ENCODE measurements at places on chromosomes 4 and X. TPM values are rescaled to one million over a fixed set of nuclear protein-coding genes. Genes with fewer than 3 reads are reported as not detected.
A peak's percentile ranks its signal among the peaks of the same experiment; 100 is the strongest.

Gene ASB11
- total RNA-seq, result not detected

Gene DNAAF6
- total RNA-seq, result not detected

DNA sequence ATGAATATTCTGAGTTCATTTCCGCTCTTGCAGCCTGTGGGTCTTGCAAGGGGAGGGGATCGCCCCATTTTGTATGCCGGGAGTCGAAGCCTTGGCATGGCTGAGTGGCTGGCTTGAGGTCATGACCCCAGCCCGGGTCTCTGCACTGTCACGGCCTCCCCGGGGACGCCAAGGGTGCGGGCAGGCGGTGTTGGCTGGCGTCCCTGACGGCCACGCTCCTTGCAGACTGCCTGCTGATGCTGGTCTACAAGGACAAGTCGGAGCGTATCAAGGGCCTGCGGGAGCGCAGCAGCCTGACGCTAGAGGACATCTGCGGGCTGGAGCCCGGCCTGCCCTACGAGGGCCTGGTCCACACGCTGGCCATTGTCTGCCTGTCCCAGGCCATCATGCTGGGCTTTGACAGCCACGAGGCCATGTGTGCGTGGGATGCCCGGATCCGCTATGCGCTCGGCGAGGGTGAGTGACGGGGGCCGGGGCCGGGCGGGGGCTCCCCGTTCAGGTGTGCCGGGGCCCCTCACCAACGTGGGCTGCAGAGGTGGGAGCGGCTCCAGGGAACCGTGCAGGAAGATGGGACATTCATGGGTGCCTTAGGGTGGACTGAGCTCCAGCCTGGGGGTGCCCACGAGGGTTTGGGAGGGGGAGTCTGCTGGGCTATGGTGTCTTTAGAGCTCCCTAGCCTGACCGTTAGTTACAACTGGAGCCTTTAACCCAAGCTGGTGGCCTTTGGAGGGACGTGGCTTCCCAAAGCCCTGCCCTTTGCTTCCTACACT, 10.3 kb downstream of the DOK7 start:
- DNase-seq, result no peak

GRCh38 chrX:46180258-46180687, 364.9 kb downstream of the ZNF674 start:
- peak; percentile 98 for DNase-seq

DNA sequence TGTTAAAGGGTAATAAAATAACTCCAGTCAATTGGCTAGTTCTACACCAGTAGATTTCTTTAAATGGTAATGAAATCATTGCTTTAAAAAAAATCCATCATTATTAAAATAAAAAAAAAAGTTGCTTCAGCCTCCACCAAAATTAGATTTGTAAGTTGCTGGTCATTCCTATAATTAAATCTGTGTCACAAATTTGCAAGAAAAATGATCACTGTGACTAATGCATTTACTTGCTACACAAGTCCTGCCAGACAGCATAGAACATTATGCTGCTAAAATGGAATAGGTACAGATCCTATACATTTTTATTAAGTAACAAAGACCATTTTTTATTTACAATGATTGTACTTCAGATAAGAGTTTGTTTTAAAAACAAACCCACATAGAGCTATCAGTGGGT, 85.8 kb downstream of the SLC10A7 start:
- DNase-seq, result no peak

GRCh38 chrX:40088803-40089540, 8.8 kb downstream of the BCOR start:
- no peak for DNase-seq

DNA sequence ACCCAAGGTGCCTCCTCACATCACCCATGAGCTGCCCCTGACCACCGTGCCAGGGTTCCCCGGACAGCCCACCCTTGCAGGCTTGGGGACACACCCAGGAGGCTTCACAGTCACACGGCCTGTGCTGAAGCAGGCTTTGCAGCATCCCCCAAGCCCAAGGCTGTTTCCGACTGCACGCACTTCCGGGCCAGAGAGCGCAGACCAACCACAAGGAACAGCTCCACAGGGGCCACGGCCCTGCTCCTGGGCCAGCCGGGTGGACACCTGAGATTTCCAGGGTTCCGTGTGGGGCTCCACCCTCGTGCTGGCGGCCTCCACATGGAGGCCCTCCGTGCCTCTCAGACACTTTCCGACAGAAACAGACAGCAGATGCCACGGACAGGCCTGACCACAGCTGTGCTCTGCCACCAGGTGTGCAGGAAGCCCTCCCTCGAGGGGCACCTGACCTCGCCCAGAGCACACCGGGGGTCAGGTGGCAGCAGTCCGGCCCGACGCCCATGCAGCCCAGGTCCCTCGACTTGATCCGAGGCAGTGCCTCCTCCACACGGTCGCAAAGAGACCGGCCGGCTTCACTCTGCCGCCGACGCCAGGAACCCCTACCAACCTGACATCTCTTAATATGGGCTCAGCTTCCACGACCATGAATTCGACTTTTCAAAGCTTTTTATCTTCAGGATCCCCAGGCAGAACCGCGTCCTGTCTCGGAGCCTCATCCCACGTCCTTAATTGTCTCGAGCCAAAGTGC, 8.0 kb downstream of the CTBP1 start:
- no peak for DNase-seq

- no peak for DNase-seq
These were observed 49.4 kb downstream of the LPAR4 start for GRCh38 chrX:78796916-78797315.

GRCh38 chr4:24168658-24169057, 278.8 kb upstream of the PPARGC1A start:
- no peak for DNase-seq

Gene CXCL9
- not detected for total RNA-seq

DNA sequence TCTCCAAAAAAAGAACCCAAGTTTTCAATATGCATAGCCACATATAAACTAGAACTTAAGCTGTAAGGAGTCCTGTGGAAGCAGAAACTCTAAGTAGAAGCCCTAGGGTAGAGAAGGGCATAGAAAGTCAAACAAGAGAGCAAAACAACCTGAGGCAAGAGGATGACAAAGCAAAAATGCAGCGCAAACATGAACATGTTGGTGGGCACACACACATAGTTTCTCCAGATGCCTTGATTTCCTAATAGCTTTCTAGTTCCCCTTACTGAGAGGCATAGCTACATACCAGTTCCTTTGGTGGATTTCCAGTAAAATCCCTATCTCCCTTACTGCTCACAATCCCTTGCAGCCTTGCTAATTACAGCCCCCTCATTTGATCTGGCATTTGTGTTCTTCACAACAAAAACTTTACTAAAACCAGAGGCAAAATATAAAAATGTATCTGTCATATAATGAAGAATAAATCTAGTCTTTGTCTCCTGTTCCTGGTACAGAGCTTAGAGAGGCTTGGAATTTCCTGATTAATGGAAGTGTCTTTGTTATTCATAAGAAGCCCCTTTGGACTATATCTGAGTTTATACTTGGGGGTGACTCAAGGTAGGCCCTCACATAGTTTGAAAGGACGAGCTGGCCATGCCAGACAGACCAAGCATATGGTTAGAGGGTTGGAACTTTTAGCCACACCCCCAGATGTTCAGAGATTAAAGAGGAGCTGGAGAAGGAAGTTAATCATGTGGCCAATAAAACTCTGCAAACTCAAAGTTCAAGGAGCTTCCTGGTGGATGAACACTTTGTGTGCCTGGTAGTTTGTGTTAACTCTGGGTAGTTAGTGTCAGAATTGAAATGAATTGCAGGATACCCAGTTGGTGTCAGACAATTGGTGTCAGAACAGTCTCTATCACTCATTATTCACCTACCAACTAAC, 52.7 kb upstream of the ZCCHC13 start:
- DNase-seq, result peak; percentile 50

DNA sequence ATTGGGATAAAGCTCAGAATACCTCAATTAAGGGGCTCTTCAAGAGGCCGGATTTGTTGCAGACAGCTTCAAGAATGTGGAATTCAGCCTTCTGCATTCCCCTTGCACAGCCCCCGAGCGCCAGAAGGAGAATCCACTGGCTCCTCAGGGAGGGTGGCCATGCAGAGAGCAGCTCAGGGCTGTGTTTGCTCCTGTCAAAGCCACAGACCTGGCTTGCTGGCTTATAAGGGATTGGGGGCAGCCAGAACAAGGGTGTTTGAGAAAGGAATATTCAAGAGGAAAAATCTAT, 36.8 kb downstream of the ING2 start:
- no peak for DNase-seq

DNA sequence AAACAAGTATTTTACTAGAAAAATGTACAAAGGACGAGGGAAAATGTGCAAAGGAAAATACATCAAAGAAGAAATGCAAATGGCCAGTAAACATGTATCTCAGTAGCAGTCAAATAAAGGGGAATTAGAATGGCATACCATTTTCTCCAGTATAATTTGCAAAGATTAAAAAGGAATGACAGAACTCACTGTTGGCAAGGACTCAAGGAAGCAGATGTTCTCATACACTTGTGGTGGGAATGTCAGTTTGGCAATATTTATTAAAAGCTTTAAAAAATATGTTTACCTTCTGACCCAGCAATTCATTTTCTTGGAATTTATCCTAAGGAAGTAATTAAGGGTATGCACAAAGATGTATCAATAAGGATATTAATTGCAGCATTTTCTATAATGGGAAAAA, 7.6 kb downstream of the CLCN5 start:
- peak; percentile 47 for DNase-seq

DNA sequence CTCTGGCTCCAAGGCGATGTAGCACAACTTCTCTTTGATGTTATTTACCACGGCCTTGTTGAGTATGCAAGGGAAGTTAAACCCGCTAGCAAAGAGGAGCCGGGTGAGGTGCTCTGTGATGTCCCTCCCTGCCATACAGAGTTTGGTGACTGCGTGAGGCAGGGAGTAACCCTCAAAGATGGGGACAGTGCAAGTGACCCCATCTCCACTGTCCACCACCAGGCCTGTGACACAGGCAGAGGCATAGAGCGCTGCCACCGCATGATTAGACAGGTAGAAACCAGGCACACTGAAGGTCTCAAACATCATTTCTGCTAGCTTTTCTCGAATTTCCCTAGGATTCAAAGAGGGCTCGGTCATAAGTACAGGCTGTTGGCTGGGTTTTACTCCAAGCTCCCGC, 677 bp downstream of the ACTRT1 start:
- no peak for DNase-seq

DNA sequence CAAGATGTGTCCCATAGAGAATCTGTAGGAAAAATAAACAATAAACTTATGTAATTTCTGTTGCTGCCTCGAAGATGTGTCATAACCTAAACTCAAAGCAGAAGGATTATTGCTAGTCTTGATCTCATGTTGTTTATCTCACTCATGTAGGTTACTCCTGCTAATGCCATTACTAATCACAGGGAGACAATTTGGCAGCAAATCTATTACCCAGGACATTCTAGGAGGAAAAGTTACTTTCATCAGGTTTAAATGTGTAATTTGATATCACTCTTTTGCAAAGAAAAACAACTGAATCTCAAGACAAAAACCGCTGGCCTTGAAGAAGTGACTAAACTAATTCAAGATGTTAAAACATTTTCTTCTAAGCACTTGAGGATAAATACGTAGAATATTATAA, 34.0 kb downstream of the LDOC1 start:
- no peak for DNase-seq

GRCh38 chr4:71259911-71260331, 78.9 kb upstream of the SLC4A4 start:
- no peak for DNase-seq

Gene KLHL15
- total RNA-seq, result 5.6 TPM

GRCh38 chrX:44507292-44507691, 35.4 kb downstream of the FUNDC1 start:
- no peak for DNase-seq

Gene CABS1
- total RNA-seq, result not detected

- no peak for DNase-seq
These were observed 39.5 kb upstream of the SMIM10L2A start for GRCh38 chrX:135382260-135382659.

Gene VEGFC
- 67.2 TPM for total RNA-seq

Gene SSX4B
- not detected for total RNA-seq

Gene PRDM8
- total RNA-seq, result 8.8 TPM

- no peak for DNase-seq
These were observed 67.4 kb downstream of the AFF2 start for GRCh38 chrX:148567779-148568178.

GRCh38 chr4:182189103-182189878, 53.9 kb upstream of the TENM3 start:
- DNase-seq, result peak; percentile 95

Gene MAGEA2
- not detected for total RNA-seq

DNA sequence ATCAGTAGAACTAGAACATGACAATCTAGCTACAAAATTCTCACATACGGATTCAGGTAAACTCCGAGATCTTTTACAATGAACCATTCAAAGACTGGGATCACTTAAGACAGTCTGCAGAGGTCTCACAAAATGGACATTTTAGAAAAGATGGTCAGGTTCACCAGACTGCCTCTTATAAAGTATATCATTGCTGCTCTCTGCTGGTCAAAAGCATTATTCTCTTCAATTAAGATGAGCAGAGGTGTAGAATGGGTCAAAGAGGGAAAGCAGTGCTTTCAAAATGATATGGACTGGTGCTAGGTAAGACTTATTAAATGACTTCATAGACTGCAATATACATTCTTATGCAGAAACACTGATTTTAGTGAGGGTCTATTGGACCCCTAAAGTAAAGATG, 434.7 kb downstream of the PACRGL start:
- peak; percentile 7 for DNase-seq

- DNase-seq, result no peak
These were observed 174.4 kb downstream of the GRIA3 start for GRCh38 chrX:123358457-123358856.

Gene SAT1
- total RNA-seq, result 148 TPM

Gene SYTL5
- 1.5 TPM for total RNA-seq

DNA sequence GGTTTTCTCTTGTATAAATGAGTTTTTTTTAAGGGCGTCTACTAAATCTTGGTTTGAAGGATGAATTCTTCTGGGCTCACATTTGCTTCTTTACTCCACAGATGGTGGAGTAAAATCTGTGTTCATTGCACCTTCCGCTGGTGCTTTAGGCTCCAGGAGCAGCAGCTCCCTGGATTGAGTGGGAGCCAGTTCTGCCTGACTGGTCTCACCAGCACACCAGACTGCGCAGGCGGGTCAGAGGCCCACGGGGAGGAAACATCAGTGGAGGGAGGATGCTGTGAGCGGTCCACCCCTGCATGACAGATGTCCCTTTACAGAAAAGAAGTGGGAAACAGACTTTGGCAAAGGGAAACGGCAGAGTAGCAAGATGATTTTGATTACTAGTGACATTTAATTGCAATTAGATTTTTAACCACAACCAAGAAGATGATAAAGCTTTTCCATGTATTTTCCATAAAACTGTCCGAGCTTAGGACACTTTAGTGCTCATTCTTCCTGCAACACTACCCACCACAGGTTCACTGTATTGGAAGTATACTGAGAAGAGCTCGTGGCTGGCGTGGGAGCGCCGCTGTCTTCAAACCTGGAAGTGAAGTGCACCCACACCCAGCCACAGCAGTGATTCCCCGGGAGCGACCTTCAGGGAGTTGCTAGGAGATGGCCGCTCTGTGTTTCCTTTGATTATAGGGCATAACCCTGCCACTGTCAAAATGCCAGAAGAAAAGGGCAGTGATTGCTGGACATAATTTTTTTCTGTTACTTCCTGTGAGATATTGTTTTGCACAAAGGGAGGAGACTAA, 95.2 kb downstream of the SORBS2 start:
- DNase-seq, result no peak

Measured in fibroblast of lung (primary cell).